ENCODE measurements at places on chromosomes 6 and 20. TPM values are rescaled to one million over a fixed set of nuclear protein-coding genes. Genes with fewer than 3 reads are reported as not detected.

The CCDC167 gene
- total RNA-seq: 122 TPM

The MCHR2 gene
- total RNA-seq: not detected

The APCDD1L gene
- 0.05 TPM for total RNA-seq

The PRR18 gene
- total RNA-seq: 0.05 TPM

The ABCC10 gene
- total RNA-seq: 8.9 TPM

The ZC3H12D gene
- total RNA-seq: 2.3 TPM

The HNF4A gene
- 0.05 TPM for total RNA-seq

The TJAP1 gene
- 10.1 TPM for total RNA-seq

The ADAM33 gene
- total RNA-seq: 0.90 TPM

The GJA1 gene
- total RNA-seq: 14.6 TPM

The TREML2 gene
- total RNA-seq: 11.1 TPM

Data from thymus (tissue), 14 donors.